RWPE1 (cell line): ENCODE measurements at places on chromosomes 7 and 10.
A peak's percentile ranks its signal among the peaks of the same experiment; 100 is the strongest.

- DNase-seq: no peak
These were observed 572.9 kb downstream of the ETV1 start for GRCh38 chr7:13416544-13416943.

- DNase-seq: no peak
These were observed 601 bp downstream of the EPHB4 start for GRCh38 chr7:100826514-100827329.

GRCh38 chr10:71821909-71822763 is 28.9 kb downstream of the PSAP start:
- DNase-seq: no peak

- DNase-seq: no peak
These were observed 64.4 kb upstream of the NME8 start for GRCh38 chr7:37784015-37784414.

GRCh38 chr7:38463277-38464225 is 167.6 kb downstream of the AMPH start:
- DNase-seq: peak; percentile 22

DNA sequence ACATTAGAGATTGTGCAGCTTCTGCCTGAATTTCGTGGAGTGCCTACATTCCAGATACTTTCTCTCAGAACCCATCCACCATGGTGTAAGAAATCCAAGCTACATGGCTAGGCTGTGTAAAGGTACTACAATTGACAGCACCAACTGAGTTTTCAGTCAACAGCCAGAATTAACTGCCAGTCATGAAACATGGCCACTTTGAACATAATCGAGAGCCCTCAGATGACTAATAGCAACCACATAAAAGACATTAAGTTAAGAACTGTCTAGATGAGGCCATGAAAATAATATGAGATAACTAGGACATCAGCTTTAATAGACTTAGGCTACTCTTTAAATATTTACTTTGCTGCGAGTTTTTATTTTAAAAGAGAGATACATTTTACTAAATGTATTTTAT is 1106.8 kb upstream of the LRRTM3 start:
- no peak for DNase-seq

DNA sequence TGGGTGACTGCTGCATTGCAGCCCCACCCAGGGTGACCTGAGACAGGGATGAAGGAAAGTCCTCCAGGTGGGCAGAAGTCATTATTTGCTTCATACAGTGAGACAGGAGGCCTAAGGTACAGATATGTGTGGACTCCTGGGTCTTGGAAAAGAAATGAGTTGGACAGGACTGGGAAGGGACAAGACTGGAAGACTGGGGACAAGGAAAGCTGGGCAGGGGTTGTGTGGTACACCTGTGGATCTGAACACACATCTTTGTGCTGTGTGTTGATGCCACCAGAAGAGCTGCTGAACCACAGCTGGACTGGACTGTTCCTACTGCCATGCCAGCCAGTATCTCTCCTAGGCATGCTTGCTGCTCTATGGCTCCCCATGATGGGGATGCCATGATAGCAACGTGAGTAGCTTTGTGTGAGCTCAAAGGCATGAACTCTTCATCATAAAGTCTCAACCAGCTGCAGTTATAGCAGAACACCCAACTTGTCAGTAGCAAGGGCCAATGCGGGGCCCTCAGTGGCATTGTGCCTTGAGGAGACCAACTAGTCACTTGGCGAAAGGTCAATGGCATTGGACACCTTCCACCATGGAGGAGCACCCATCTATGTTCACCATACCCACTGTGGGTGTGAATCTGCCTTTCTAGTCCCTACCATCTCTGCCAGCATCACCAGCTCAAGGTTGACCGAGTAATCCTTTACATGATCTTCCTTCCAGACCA is 76.0 kb upstream of the GRB10 start:
- no peak for DNase-seq

GRCh38 chr7:150400788-150401423 is 21.8 kb downstream of the ZNF775 start:
- DNase-seq: no peak

GRCh38 chr10:103894441-103894864 is 23.5 kb downstream of the STN1 start:
- DNase-seq: no peak

GRCh38 chr7:27608776-27609495 is 53.7 kb downstream of the HIBADH start:
- no peak for DNase-seq

- no peak for DNase-seq
These were observed 209.5 kb downstream of the HERPUD2 start for GRCh38 chr7:35485436-35485835.

DNA sequence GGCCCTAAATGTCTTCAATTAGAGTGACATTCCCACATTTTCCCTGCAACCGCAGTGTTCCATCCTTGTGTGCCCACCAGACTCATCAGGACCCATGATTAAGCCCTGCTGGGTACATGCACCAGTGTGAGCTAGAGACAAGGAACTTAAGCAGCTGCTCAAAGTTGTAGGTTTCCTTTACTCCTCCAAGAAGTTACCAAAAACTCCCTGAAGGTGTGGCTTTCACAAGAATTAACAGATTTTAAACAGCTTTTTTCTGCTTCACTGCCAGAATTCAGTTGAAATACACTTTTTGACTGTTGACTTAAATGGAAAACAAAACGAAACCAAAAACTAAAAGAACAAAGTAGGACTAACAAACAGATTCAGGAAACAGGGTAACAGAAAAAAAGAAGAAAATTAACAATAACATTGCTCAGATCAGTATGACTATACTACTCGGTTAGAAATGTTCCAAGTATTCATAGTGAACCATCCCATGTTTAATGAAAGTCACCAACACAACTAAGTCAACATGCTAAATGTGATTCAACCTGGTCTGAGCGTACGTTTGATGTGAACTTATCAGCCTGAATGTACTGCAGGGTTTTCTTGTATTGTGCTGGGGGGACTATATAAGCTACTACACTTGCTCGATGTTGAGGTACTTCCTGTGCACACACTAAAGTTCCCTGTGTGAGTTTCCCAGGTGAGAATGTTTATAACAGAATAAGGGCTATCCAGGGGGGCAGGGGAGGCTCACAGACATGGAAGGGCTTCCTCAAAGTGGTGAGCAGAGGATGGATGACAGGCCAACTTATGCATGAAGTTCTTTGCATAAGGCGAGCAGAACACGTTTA is 22.2 kb downstream of the SLC37A3 start:
- DNase-seq: no peak

DNA sequence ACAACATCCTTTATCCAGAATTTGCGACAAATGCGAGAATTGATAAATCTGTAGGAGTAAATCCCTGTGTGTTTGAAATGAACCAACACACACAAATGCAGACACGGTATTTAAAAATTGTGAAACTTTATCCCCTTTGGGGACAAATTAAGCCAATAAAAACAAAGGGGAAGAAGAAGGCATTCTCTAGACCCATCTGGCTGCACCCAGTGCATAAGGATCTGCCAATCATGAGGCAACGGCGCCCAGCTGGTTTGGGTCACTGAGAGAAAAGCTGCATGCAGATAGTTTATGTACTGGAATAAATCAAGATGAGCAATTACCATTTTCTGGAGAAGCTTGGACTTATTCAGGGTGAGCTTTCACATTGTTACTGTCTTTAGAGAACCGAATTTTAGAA is 45.7 kb downstream of the VAX1 start:
- no peak for DNase-seq

GRCh38 chr10:90418869-90419652 is 438.8 kb downstream of the HTR7 start:
- DNase-seq: peak; percentile 50

DNA sequence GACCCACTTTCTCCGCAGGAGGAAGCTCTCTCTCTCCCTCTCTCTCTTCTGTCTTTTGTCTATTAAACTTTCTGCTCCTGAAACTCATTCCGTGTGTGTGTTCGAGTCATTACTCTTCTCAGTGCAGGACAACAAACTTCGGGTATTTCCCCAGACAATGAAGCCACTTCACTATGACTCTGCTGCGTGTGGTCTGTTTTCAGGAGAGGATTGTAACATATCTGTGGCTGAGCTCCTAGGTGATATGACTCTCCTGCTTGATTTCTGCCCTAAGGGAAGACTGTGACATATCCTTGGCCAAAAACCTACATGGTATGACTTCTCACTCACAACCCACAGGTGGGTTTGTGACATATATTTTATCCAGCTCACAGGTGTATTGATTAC is 39.9 kb upstream of the ZNF107 start:
- DNase-seq: no peak

GRCh38 chr10:71527135-71527534 is 130.4 kb downstream of the CDH23 start:
- no peak for DNase-seq

DNA sequence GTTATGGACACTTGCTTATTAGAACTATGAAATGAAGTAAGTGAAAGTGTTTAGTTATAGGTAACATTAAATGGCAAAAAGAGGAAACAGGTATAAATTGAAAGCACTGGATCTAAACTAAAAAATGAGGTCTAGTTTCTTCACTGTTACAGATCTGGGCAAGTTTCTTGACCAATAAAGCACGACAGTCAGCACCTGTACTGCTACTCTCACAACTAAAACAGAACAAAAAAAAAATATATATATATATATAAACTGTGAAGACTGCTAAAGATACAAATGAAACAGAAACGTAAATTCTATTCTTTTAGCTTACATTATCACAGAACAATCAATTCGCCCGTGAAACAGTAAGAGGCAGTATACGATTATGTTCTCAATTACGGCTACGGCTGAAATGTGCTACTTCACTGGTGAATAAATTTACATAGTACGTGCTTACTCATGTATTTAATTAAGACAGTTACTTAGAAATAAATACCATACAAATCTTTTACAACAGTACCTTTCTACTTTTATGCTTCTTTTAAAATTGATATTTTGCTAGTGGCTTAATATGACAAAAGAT is 4.2 kb downstream of the AHR start:
- no peak for DNase-seq
